ENCODE measurements at places on chromosomes 6 and 20.
A peak's percentile ranks its signal among the peaks of the same experiment; 100 is the strongest.

GRCh38 chr20:17806739-17807441, 107.1 kb downstream of the BANF2 start:
- DNase-seq: no peak

DNA sequence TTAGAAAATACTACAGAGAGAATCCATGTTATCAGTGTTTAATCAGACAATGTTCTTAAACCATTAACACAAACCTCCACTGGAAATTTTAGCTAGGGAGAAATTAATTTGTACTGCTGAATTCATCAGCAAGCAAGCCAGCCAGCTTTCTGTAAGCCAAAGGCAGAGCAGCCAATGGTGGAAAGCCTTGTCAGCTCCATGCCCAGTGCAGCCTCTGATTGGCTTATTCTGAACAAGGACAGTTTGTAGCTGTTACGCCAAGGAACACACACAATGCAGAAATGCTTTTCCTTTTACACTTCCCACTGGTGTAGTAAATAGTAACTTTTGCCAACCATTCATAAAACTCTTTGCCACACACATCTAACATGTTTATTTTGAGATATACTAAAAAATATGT, 265.0 kb downstream of the TENT5A start:
- DNase-seq: no peak

- DNase-seq: no peak
Measured at GRCh38 chr6:168376811-168377483, 57.4 kb upstream of the DACT2 start.

- DNase-seq: no peak
Measured at GRCh38 chr20:49344975-49345374, 67.1 kb upstream of the ZNFX1 start.

GRCh38 chr6:37177935-37178517, 8.1 kb downstream of the PIM1 start:
- DNase-seq: no peak

GRCh38 chr6:88908598-88909548, 54.5 kb downstream of the RNGTT start:
- no peak for DNase-seq

DNA sequence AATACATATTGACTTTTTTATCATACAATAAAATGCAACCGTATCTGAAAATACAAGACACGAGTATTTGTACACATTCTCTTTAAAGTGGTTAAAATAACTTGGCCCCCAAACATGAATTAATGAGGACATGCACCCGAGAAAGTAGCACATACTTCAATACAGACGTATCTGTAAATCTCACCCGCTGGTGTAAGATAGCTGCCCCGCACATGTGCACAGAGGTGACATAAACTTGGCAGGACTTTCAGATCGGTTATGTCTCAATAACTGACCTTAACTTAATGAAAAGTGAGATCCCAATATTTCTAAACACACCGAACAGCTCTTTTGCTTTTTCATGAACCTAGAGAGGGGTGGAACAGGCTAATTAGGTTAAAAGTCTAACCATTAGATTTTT, 91.5 kb upstream of the RPS6KA2 start:
- no peak for DNase-seq

GRCh38 chr6:30213667-30213956, 406 bp upstream of the TRIM26 start:
- no peak for DNase-seq

- no peak for DNase-seq
Measured at GRCh38 chr6:146871611-146872425, 273.0 kb downstream of the ADGB start.

DNA sequence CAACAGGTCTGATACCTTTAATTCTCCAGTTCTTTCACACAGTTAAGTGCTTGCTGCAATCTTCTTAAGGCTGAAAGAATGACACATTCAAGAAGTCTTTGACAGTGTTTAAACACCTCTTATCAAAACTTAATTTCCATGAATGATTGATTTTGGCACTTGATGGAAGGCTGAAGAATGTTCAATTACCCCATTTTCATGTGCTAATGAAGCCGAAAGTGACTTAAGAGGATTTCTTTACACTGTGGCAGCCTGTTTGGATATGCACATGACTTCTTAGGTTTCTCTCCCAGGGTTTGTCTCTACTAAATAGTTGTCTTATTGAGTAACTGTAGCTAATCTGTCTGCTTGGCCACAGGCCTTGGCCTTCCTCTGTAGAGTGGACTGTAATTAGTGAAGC, 81.1 kb upstream of the PRDM1 start:
- no peak for DNase-seq

DNA sequence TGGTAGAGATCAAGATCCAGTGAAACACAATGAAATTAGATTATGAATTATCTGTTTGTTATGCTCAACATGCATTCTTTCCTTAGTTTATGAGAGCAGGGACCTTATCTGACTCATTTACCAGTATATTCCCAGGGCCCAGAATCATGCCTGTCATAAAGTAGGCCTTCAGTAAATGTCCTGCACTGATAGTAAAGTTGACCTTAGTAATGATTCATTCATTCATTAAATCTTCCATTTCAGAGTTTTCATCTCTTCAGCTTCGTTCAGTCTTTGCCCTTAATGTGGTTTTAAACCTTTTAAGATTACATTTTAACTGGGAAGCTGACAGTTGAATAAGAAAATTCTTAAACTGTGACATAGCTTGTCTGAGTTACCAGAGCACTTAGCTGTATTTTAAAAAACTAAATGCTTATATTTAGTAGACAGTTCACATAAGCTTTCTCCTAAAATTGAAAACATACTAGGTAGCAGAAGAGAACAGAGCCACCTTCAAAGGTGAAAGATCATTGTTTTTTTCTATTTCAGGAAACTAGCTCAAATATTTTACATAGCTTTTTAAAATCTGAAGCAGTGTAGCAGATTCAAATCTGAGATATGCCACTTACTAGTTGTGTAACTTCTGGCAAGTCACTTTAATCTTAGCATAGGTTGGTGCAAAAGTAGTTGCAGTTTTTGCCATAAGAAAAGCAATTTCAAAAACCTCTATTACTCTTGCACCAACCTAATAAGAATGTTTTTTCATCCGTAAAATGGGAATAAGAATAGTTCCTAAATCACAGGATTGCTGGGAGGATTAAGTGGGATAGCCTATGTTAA, 41.4 kb downstream of the MCM8 start:
- DNase-seq: no peak

GRCh38 chr6:7542065-7542873, 798 bp downstream of the DSP start:
- peak; percentile 29 for DNase-seq

DNA sequence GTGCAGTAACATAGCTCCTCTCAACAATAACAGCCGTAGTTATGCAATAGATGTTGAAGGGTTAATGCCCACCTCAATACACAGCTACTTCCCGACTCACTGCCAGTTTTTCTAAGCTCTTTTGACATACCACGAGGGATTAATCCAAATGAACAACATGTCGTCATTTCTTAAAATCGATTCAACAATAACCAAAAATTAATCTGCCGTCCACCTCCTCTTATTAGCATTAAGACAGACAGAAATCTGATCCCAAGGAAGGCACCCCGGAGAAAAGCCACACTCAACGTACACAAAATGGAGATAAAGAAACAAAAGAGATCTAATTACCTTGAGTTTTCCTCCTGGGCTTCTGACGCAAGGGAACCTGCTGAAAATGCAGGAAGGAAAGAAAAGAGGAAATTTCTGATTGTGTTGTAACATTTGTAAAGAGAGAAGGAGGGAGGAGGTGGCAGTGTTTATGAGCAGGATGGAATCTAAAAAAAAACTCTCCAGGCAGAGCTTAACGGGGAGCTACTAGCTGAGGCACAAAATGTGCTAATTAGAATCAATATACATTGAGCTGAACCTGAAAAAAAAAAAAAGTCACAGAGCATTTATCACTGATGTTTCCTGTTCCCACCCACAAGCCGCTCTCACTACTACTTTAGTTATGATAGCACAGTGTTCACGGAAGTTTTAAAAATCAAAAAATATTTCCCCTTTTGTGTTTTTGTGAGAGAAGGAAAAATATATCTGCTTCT, 109.3 kb downstream of the IPCEF1 start:
- DNase-seq: no peak

GRCh38 chr6:143699430-143699825, 21.7 kb downstream of the PHACTR2 start:
- no peak for DNase-seq

DNA sequence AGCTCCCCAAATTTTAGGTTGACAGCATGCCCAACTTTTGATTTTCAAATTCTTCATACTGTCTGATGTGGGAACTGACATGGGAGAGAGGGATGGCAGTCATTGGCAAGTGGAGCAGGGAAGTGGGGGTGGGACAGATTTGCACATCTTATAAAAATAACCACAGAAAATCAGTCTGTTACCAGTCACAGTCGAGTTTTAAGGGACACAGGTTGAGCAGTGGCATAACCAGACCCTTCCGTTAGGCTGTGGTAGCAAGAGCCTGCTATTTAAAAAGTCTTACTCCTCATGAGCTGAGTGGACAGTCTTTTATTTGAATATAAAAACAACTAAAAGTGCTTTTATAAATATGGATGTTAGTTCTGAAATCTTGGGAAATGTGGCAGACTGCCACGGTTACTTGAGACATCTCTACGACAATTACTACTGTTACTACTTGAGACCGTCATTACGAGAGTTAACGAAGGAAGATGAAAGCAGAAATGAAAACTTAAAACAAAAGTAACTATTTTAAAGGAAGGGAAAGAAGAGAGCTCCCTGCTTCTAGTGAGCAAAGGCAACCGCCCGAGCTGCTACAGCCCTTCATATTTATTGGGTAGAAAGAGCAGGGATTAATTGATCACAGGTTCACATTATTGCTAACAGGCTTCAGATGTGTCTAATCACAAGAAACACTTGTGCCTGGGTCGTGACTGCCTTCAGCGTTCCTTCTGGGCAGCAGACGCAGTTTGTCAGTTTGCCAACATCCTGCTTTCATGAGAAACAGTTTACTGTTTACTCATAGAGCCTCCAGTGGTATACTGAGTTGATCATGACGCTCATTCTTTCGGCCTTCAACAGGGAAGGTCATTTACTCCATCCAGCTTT, 71.3 kb downstream of the EFHC1 start:
- no peak for DNase-seq

- DNase-seq: no peak
Measured at GRCh38 chr20:10761786-10762185, 88.0 kb upstream of the JAG1 start.

DNA sequence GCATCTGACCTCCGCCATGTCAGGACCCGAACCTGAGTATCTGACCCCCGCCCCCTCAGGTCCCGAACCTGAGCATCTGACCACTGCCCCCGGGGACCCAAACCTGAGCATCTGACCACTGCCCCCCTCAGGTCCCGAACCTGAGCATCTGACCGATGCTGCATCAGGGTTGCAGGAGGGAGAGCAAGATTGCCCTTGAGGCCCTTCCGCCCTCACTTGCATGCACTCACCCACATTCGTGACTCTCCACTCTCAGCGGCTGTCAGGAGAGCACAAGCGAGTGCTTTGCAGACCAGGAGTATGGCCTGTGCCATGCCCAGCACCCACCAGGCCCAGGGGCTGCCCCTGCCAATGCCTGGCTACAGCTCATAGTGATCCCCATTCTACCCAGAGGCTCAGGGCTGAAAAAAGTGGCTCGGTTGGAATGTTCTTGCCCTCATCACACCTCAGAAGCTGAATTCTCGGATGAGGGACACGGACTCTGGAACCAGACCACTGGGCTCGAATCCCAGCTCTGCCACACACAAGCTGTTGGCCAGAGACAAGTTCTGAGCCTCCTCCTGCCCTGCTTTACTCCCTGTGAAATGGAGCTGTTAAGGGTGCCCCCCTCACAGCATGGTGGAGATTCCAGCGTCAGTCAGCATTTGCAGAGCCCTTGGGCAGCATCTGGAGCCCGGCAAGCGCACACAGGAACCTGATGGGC, 82.1 kb downstream of the DLL1 start:
- no peak for DNase-seq

DNA sequence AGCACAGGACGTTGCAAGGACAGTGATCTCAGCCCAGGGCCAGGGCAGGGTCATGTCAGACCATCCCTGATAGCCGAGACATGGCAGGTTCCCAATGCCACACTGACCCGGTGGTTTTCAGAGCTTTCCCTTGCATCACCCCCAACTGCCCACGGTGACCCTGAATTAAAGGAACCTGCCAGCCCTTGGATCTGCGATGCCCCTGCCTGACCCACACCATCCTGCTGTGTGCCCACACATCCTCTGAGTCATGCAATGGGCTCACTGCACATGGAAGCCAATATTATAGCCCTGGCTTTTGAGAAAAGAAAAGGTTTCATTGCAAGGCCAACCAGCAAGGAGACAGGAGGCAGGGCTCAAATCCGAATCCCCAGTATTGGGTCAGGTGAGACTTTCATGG, 132.6 kb upstream of the CST7 start:
- no peak for DNase-seq
